Activated effector memory CD4-positive, alpha-beta T cell treated with Interleukin-2 at 50 U/mL for 16 hours (primary cell): ENCODE measurements at places on chromosomes 16 and 17.

- no peak for DNase-seq
These were observed 4.6 kb downstream of the SMCR8 start for GRCh38 chr17:18319604-18320256.

- no peak for DNase-seq
These were observed 9.7 kb downstream of the RHBDF2 start for GRCh38 chr17:76491271-76492122.

DNA sequence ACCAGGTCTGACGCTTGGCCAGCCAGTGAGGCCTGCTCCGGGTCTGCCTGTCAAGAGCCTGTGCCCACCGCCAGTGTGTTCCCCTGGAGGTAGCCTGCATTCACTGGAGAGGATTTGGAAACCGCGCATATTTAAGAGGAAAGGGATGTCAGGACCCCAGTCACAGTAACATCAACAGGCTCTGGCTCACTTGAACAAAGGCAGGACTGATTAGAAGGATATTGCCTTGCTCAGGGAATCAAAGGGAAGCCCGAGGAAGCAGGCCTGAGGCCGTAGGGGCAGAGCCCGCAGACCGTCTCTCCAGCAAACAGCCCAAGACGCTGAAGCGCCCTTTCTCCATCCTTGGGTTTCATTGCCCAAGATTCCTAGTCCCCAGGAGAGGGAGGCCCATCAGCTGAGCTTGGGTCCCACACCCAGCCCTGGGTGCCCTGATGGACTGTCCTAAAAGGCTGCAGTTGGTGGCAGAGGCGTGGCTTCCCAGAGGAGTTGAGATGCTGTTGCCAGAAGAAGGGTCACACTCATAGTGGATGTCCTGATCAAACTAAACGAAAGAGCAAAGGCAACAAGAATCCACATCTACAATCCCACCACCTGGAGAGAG is 23.2 kb downstream of the NT5M start:
- DNase-seq, result no peak

GRCh38 chr17:58233543-58233942 is 4.8 kb upstream of the LPO start:
- DNase-seq, result no peak

- no peak for DNase-seq
These were observed 851 bp upstream of the DPEP1 start for GRCh38 chr16:89612415-89613166.

GRCh38 chr16:71600822-71601221 is 23.9 kb upstream of the TAT start:
- DNase-seq, result no peak

GRCh38 chr17:61427567-61427966 is 24.7 kb upstream of the TBX4 start:
- DNase-seq, result no peak

- DNase-seq, result no peak
These were observed 1.7 kb downstream of the MLYCD start for GRCh38 chr16:83900571-83900970.

DNA sequence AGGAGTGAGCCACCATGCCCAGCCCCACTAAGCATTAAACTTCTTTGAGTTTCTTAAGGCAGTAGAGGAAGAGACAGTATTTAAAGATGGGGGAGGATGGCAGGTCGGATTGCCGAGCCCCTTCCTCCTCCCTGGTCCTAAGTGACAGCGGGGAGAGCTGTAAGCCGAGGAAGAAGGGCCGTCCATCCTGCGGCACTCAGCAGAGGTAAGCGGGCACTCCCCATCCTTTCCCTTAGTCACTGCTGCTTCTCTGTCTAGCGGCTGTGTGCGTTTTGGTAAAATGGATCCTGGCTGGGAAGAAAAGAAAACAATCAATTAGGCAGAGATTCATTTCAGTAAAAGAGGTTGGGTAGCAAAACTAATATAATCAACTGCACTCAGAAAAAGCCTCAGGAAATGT is 13.9 kb downstream of the DNAAF1 start:
- DNase-seq, result no peak
